IPS DF 6.9 (cell line): ENCODE measurements at places on chromosomes 1 and 21.

DNA sequence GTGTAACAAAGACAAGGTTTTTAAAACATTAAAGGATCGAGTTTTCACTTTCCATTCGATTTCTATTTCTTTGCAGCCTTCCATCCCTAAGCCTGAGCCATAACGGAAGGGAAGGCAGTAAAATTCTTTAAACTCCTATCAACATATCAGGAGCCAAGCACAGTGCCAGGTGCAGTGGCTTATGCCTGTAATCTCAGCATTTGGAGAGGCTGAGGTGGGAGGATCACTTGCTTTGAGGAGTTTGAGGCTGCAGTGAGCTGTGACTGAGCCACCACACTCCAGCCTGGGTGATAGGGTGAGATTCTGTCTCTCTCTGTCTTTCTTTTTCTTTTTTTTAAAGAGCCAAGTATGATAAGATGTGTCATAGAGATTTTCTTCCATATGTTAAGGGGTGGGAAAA, 217.5 kb upstream of the GREM2 start:
- DNase-seq: no peak

- DNase-seq: no peak
Measured at GRCh38 chr1:205703072-205703471, 22.8 kb upstream of the SLC45A3 start.

GRCh38 chr1:18731591-18732235, 101.1 kb downstream of the PAX7 start:
- DNase-seq: no peak

- DNase-seq: no peak
Measured at GRCh38 chr1:26493267-26493666, 21.0 kb downstream of the HMGN2 start.

DNA sequence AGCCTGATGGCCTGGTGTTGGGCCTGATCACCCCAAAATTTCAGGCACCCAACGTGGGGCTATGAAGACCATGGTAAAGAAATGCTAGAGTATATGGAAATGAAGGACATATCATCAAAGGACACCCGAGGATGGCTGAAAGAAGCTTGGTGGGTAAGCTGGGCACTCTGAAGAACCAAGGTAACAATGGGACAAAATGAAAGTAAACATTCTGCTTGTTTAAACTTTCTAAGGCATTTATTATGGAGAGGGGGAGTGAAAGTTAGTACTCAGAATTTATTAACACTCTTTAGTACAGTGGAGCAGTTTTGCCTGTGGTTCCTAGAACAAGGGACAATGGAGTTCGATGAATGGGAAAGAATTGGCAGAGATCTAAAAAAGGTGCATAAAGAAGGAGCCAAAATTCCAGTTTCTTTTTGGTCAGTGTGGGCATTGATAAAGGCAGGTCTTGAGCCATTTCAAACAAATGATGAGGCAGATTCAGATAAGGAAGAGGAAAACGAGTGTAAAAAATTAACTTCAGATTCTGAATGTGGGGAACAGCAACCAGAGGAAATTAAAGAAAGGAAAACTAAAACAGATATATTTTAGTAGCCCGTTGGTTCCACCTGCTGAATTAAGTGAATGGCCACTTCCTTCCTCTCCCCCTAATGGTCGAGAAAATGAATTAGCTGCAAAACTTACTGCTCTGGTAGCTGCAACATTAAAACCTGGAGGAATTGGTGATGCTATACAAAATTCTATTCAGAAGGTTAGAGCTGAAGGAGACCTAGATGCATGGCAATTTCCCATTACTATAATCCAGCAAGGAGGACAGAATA, 8.4 kb upstream of the PM20D1 start:
- DNase-seq: no peak

- no peak for DNase-seq
Measured at GRCh38 chr21:27244352-27244751, 277.5 kb upstream of the ADAMTS5 start.

DNA sequence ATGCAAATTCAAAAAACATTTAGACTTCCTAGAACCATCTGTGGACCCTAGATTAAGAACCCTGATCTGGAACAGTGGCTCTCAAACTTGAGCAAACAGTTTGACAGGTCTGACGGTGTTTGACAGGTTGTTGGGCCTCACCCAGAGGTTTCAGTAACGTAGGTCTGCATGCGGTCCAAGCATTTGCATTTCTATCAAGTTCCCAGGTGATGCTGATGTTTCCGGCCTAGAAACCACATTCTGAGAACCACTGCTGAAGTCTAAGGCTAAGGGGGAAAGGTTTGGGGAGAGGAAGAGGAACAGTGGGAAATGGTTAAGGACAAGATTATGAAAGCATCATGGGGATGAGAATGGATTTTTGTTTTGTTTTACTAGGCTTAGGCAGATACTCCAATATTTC, 48.6 kb downstream of the MDM4 start:
- DNase-seq: no peak

DNA sequence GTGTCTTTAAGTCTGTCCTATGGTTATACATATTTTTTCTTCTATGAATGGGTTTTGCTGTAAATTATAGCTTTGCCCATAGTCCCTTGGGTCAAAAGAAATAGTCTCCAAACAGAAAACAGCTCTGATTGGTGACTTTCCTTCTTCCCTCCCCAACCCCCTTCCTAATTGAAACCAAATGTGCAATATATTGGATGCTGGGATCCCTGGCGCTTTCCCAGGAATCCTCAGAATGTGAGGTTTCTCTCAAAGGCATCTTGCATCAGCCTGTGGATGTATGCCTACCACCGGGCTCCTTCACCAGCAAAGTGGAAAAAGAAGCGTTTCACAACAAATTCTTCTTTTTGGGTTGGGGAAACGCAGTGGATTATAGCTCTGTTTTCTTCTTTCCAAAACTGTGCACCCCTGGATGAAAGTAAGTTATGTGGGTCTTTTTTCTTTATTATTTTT, at the start of gene DDR2:
TSS of gene DDR2 (plus strand) at position 248 of the 450 bp plus-strand sequence. CDS start 86,600 bp downstream, outside the sequence.
- no peak for DNase-seq

- DNase-seq: no peak
Measured at GRCh38 chr21:41647806-41648561, 118.9 kb downstream of the RIPK4 start.

DNA sequence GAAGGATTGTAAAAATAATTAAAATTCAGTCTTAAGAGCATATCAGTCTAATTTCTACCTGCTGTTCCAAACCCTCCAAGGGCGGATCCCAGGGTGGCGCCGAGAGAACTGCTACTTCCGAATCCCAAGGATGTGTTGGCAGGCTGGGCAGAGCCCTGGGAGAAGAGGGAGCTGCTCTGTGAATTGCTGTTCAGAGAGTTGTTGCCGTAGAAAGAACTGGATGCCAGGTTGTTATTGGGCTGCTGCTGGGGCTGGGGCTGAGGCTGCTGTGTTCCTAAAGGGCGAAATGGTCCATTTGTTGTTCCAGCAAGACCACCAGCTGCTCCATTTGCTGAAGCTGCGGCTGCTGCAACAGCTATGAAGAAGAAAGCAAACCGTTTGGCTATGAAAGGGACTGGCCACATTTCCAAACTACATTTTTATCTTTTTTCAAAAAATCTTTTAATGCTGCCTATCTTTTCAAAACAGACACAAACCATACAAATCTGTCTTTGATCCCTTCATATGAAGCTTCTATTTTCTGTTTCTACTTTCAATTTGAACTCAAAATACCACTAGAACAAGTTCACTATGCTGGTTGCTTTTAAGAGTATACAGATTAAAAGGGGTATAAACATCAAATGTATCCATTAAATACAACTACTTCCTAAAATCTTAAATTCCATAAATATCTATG, 57.5 kb upstream of the SDC3 start:
- DNase-seq: no peak

DNA sequence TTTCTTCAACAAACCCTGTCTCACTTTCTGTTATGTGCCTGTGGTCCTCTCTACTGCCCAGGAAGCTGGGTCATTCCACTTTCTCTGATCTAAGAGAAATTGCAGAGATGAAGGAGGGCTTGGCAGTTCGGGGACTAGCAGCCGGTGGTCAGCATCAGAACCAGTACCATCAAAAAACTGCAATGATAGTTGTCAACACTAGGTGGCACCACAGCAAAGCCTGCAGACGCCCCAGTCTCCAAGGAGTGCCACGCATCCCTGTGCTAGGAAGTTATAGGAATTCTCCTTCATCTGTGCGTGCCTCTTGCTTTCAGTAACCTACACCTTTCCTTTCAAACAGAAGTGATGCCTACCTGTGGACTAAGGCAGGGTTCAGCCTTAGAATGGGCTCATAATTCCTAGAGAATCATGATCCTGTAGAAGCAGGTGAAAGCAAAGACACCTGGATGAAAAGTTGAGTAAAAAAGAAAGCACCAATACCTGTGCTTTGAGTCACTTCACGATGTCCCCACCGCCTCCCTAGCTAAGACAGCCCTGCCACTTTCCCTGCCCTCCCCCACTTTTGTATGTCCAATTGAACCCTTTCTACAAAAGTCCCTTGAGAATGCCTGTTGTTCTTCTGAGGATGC, 129.2 kb downstream of the ADAMTS1 start:
- peak; percentile 63 for DNase-seq

GRCh38 chr1:40592107-40592803, 60.8 kb downstream of the ZNF684 start:
- no peak for DNase-seq

DNA sequence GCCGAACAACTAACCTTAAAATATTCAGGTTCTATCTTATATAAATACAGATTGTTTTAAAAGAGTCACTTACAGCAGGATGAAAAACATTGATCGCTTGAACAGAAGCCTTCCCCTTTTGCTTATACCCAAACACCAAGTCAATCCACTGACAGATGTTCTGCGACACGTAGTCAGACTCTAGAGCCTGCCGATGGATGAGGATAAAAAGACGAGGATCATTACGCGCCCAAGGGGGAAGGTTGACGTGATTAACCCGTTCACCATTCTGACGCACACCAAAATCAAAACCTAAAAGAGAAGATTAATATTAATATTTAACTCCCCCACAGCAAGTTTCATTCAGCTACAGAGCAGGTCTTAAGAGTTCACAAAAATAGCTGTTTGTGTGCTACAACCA, 59.4 kb upstream of the GNG4 start:
- DNase-seq: no peak

DNA sequence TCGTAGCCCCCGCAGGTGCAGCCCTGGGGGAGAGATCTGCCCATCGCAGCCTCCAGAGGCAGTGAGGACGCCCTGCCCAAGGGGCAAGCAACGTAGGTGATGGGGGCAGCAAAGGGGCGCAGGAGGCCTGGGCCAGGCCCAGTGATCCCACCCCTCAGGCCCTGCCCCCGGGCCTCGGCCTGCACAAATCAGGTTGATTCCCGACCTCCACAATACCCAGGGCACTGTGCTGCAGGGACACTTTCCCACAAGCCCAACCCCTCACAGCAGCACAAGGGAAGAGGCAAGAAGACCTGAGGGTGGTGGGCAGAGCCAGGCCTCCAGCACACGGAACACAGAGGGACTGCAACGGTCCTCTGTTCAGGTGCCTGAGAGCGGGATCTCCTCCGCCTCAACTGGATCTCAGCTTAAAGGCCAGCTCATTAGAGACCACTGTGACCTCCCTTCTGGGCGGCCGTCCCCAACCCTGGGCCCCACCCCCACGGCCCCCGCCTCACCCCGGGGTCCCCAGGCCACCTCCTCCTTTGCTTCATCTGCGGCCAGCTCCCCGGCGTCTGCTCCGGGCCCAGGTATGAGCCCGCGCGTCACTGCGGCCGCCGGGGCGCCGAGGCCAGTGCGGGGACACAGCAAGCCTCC, 812 bp upstream of the ARF1 start:
- DNase-seq: no peak

DNA sequence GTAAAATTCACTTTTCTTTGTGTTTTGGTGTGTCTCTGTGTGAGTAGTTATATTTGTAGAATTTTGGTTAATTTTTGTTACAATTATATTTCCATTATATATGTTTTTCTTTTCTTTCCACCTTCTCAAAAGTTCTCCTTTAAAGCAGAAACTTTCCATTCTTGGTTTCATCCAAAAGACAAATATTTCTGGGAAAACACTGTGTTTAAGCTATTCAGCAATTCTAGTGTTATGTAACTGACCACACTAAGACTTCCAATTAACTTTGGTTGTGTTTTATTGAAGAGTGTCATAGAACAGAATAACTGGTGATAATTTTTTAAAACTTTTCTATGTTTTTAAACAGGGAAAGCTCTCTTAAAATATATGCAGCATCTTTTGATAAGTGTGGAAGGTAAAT, 13.6 kb upstream of the RGL1 start:
- DNase-seq: no peak

DNA sequence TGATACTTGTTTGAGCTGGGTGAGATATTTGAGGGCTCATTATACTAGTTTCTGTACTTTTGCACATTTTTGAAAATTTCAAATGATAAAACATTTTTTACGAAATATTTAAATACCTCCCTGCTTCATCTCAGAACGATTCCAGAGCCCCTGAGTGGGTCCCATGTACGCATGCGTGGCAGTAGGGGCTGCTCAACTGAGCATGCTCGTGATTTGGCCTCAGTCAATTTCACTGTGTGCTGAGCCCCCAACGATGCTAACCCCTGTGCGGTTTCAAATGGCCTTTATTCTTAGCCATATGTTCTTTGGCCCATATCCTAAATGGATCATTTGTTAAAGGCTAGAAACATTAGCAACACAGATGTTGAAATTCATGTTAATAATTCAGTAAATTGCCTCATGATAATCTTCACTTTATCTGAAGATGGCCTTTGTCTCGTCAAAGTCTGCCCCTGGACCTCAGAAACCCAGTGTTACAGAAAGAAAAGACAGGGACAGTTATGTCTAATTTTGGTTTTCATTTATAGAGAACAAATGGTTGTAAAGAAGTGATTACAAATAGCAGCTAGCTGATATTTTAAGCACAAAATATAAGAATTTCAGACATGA, 108.2 kb downstream of the MRPS6 start:
- DNase-seq: no peak

DNA sequence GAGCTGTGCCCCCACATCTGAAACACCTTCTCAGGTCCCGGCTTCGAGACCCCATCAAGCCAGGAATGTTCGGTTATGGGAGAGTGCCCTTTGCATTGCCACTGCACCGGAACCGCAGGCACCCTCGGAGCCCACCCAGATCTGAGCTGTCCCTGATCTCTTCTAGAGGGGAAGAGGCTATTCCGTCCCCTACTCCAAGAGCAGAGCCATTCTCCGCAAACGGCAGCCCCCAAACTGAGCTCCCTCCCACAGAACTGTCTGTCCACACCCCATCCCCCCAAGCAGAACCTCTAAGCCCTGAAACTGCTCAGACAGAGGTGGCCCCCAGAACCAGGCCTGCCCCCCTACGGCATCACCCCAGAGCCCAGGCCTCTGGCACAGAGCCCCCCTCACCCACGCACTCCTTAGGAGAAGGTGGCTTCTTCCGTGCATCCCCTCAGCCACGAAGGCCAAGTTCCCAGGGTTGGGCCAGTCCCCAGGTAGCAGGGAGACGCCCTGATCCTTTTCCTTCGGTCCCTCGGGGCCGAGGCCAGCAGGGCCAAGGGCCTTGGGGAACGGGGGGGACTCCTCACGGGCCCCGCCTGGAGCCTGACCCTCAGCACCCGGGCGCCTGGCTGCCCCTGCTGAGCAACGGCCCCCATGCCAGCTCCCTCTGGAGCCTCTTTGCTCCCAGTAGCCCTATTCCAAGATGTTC, 4.3 kb downstream of the ADAMTSL4 start:
- DNase-seq: no peak

DNA sequence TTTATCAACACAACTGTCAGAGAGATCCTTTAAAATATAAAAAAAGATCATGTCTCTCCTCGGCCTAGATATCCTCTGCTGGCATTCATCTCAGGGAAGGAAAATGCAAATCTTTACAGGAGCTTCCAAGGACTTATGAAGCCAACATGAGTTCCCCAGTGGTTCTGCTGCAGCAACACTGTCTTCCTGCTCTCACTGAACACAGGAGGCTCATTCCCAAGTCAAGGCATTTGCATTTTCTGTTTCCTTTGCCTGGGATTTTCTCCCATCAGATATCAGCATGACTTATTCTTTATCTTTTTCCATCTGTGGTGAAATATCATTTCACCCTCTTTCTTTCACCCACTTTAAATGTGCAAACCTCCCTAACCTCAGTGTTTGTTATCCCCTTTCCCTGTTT, 513.8 kb upstream of the ZP4 start:
- DNase-seq: no peak
